ENCODE measurements at places on chromosomes 11 and 22. TPM values are rescaled to one million over a fixed set of nuclear protein-coding genes. Genes with fewer than 3 reads are reported as not detected.

Gene ARHGAP8
- 8.9 TPM for total RNA-seq

Gene CDC42EP2
- 0.92 TPM for total RNA-seq

Gene OR2AG1
- total RNA-seq, result not detected

Gene CEND1
- not detected for total RNA-seq

Gene USH1C
- 0.12 TPM for total RNA-seq

Gene MISFA
- total RNA-seq, result 2.6 TPM

Measured in esophagus mucosa (tissue), 1 donor.